ENCODE measurements at places on chromosomes 2 and 18. TPM values are rescaled to one million over a fixed set of nuclear protein-coding genes. Genes with fewer than 3 reads are reported as not detected.

GALNT14 gene
- polyA plus RNA-seq = 3.2 TPM

FAM124B gene
- polyA plus RNA-seq = not detected

QPCT gene
- 51.4 TPM for polyA plus RNA-seq

GKN1 gene
- not detected for polyA plus RNA-seq

COLEC12 gene
- 19.4 TPM for polyA plus RNA-seq

ATG9A gene
- 68.5 TPM for polyA plus RNA-seq

NT5C1B gene
- 0.88 TPM for polyA plus RNA-seq

UGT1A10 gene
- not detected for polyA plus RNA-seq

CABYR gene
- 4.5 TPM for polyA plus RNA-seq

VWA3B gene
- not detected for polyA plus RNA-seq

GRCh38 chr2:175687465-175687864, 314.6 kb downstream of the LNPK start:
- no peak for DNase-seq

DNA sequence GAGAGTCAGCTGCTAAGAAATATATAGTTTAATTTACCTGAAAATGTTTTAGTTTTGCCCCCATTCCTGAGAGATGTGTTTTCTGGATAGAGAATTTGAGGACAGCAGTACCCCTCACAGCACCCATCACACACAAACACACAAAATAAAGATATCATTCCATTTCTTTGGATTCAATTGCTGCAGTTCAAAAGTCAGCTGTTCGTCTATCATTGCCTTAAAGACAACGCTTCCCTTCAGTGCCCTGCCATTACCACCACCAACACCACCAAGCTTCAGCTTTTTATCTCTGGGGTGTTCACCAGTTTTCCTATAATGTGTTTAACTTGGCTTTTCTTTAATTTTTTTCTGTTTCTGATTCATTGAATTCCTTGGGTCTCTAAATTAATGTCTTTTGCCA, 49.7 kb downstream of the RDH14 start:
- DNase-seq = no peak

GRCh38 chr2:40287773-40288172, 164.1 kb downstream of the SLC8A1 start:
- no peak for DNase-seq

GRCh38 chr2:24828238-24828996, 35.2 kb downstream of the CENPO start:
- DNase-seq = no peak

GRCh38 chr2:49154140-49154539, at the start of gene FSHR:
TSS of gene FSHR (minus strand) at chr2:49154515. CDS start at chr2:49154417, 98 bp downstream.
- no peak for DNase-seq

DNA sequence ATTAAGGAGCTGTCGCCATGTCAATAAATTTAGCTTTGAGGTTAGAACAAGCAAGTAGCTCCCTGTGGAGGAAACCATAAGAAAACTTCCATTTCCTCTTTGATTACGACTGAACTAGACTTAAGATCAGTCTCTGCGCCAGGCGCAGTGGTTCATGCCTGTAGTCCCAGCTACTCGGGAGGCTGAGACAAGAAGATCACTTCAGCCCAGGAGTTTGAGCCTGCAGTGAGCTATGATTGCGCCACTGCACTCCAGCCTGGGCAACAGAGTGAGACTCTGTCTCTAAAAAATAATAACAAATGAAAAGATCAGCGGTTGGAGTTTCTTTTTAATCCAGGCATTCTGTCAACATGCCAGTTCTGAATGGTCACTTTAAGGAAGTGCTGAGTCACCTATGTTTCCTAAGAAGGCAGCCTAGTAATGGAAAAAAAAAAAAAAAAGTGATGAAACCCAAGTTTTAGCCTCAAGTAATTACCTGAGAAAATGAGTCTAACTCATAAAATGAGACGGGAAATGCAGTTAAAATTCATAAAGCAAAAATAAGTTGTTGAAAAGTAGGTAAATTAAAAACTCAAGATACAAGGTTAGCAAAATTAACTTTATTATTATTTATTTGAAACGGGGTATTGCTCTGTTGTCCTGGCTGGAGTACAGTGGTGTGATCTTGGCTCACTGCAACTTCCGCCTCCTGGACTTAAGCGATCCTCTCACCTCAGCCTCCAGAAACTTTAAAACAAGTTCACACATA, 10.2 kb downstream of the C18orf32 start:
- DNase-seq = peak; percentile 93

DNA sequence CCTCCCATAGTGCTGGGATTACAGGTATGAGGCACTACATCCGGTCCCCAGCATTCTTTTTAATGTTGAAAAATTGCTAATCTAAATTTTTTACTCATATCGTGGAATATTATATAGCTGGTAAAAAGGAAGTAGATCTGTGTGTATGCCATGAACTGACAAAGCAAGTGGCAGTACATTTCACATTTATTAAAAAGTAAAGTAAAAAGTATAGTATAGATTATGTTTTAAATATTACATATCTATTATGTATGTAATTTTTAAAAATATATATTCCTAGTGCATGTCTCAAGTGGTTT, 25.1 kb downstream of the PLEKHB2 start:
- DNase-seq = no peak

- peak; percentile 82 for DNase-seq
Measured at GRCh38 chr2:42828487-42829425, 36.4 kb upstream of the HAAO start.

GRCh38 chr2:232342635-232343565, 35.7 kb upstream of the ALPP start:
- DNase-seq = no peak

DNA sequence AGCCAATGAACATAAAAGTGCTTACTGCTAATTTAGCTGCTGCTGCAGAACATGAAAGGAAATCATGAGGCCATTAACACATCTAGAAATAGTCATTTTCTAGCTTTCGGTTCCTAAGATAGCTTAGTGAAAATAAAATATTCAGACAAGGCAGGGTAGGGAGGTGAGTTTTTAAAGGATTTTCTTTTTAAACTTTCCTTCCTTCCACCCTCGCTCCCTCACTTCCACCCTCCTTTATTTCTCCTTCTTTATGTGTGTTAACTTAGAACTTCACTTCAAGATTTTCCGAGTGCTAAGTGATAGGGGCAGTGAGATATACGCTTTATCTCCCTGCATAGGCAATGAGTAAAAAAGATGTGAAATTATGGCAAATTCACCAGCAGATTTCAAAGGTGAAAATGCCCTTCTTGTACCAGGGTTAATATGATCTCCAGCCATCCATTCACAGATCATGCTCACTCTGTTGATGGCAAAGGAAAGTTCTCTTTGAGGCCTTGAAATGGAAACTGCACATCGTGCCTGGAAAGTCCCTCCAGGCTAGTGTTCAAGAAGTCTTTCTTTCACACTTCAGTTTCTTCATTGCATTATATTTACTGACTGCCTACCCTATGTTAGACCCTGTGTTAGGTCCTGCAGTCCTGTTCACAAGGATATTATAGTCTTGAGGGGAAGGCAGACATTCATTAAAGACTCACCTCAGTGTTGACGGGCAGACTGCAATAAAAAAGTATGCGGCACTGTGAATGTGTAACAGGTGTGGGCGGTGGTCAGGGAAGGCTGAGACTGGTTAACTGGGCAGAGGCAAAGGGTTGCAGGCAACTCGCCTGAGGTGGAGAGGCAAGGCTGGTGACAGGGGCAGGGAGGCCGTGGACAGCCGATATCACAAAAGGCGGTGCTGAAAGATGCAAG, 200.8 kb downstream of the PLCL1 start:
- no peak for DNase-seq

DNA sequence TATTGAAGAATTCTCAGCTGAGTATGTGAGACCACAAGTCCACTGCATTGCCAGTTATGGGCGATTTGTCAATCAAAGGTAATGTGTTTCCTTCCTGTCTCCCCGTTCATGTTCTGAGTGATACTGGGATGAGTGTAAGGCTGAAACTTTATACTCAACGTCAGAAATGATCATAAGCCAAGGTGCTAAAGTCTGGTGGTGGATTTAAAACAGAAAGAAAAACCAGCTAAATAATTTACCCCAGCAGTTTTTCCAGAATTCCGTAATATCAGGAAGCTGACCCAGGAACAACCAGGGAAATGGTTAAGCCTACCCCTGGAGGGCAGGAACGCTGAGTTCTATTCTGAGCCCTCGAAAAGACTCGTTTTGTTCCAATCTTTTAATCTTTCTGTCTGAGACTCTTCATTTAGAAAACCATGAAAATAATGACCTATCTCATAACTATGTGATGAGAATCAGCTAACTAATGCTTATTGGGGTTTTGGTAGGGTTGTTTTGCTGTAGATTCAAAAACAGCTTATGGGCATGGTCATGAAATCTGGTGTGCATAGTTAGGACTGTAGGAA, 149.6 kb downstream of the LAMA3 start:
- DNase-seq = peak; percentile 77

GRCh38 chr2:171323971-171324528, 109.7 kb downstream of the METTL8 start:
- DNase-seq = no peak

- peak; percentile 89 for DNase-seq
Measured at GRCh38 chr18:49359732-49360444, 100.6 kb downstream of the DYM start.

DNA sequence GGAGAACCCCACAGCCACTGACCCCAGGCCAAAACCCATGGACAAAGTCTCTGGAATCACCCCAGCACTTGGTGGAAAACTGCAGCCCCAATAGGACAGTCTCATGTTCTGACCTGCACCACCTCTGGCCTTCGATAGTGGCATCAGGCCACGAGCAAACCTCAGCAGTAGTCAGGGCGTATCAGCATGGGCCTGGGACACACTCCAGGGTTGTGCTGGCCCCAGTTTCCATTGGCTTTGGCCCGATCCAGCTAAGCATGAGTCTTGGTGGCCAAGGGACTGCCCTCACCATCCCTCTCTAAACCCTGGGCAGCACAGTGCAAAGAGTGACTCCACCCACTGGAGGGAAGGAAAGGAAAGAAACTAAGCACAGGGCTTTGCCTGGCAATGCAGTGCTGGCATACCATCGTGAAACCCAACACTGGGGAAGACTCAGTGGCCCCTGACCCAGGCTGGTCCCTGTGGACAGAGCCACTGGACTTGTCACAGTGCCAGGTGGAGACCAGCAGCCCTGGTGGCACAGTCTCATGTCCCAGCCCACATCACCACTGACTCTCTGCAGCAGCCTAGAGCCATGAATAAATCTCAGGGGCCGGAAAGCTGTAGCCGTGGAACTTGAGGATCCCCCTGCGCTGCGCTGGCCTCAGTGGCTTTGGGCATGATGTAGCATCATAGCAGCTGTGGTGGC, 46.3 kb downstream of the ZNF519 start:
- DNase-seq = no peak

DNA sequence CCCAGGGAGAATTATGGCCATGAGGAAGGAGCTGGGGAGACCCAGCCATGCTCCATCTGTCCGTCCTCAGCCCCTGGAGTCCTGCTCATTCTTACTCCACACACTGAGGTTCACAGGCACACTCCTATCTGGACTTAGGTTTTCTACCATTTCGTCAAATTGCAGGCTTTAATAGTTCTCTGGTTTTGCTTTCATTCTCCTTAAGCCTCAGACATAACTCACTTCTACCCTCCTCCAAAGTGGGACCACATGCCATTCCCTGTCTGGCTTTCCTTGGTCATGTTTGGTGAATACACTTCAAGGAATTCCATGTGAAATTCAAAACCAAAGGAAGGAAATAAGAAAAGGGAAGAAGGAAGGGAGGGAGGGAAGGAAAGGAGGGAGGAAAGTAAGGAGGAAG, 115.7 kb downstream of the CMPK2 start:
- no peak for DNase-seq

- no peak for DNase-seq
Measured at GRCh38 chr2:105748566-105748965, 3.9 kb downstream of the NCK2 start.

- DNase-seq = no peak
Measured at GRCh38 chr2:143734507-143734906, 605.3 kb downstream of the ARHGAP15 start.

DNA sequence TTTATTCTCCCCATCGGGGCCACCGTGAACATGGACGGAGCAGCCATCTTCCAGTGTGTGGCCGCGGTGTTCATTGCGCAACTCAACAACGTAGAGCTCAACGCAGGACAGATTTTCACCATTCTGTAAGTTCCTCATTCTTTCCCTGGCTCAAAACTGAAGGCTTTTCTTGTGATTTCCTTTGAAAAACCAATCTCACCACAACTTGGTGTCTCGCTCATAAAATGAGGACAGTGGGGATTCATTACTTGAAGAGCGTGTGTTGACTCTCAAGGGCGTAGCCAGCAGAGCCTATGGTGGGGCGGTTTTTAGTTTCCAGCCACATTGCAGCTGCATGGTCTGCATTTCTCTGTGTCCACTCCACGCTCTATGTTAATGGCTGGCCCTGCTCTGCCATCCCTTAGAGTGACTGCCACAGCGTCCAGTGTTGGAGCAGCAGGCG, 29.0 kb downstream of the SLC1A4 start:
- no peak for DNase-seq

- DNase-seq = no peak
Measured at GRCh38 chr2:69133898-69134297, 120.9 kb downstream of the ANTXR1 start.

DNA sequence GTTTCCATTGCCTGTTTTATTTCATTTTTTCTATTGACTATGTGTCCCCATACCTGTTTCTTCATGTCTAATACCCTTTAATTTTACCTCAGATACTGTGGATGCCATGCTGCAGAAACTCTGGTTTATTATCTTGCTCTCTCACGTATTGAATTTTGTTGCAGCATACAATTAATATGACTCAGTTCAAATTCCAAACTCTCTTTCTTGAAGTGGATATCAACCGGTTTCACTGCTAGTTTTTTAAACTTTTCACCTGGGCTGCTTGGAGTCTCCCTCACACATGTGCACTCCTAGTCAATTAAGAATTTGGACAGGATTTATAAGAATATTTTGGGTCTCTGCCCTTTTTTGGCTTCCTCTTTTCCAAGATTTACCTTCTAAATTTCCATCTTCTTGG, 70.6 kb upstream of the CAPN13 start:
- no peak for DNase-seq

- no peak for DNase-seq
Measured at GRCh38 chr2:51335087-51336058, 303.4 kb upstream of the NRXN1 start.

GRCh38 chr2:234060236-234060635, 9.7 kb downstream of the SPP2 start:
- no peak for DNase-seq

- DNase-seq = no peak
Measured at GRCh38 chr18:13237073-13237472, 18.5 kb downstream of the LDLRAD4 start.

- no peak for DNase-seq
Measured at GRCh38 chr2:62854600-62855514, 149.3 kb downstream of the EHBP1 start.

DNA sequence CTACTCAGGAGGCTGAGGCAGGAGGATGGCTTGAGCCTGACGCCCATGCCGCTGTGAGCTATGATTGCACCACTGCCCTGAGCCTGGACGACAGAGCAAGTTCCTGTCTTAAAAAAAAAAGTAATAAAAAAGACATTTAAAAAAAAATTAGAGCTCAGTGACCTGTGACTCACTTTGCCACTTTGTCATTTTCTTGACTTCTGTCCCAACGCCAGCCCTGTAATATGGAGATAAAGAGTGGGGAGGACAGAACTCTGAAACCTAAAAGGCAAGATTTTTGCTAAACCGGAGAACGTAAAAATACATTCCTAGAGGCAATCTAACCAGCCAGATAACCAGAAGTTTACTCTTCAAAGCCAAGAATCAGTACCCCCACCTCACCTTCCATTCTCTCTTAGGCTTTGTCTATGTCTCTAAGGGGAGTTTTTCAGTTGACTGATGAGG, 49.0 kb downstream of the PRKRA start:
- DNase-seq = no peak

Data from GM23248 (cell line).